Fibroblast of skin of left quadriceps (primary cell): ENCODE measurements at places on chromosomes 5 and 9.
A peak's percentile ranks its signal among the peaks of the same experiment; 100 is the strongest.

DNA sequence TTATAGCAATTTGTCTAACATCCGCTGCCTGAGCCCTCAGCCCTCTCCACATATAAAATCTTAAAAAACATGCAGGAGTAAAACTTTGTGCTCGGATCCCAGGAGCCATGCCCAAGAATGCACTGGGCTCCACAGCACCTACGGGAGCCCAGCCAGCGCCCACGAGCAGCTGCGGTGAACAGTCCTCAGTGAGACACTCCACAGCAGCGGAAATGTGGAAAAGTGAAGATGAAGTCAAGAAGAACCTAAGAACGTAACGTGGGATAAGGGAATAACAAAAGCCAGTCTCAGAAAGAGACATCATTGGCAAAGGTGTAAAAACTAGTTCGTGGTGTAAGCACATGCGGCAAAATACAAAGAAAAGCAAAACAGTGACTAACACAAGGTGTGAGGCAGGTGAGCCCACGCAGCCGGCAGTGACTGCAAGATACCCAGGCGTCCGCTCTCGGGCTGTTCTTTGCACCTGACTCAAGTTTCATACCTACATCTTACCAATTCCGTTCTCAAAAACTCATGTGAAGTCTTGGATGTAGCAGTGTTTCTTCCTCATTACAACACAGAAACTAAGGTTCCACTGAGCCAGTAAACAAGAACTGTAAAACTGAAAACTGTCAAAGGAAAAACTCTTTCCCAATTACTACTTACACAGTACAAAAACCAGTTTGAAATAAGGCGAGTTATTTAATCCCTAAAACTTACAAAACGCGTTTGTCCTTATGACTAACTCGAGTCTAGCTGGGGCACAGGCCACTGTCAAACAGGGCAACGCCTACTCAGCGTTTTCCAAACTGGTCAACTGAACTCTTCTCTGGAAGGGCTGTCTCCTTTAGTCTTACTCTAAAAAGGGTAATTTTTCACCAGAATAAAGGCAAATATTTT is 1.7 kb downstream of the CAMSAP1 start:
- no peak for DNase-seq

DNA sequence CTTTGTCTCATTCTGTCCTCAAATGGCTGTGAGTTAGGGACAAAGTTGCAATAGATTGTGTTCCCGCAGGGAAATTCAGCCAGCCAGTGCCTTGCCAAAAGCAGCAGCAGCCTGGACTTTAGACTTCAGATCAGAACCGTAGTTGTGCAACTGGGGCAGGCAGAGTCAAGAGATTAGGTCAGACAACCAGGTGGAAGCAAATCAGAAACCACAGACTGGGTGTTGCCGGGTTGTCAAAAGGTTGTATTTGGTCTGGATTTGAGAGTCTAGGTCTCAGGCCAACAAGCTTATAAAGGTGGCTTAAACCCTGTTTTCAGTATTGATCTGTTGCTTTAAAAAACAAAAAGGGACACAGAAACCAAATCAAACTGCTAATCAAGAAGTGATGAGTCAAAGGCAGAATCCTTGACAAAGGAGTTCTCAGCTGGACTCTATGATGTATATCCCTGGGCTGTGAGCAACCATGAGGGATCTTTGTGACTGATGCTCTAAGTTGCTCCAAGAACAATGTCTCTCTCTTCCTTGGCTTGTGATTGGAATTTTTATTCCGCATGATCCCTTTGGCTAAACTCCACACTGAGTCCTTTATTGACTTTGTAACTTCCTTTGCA is 20.9 kb downstream of the RFK start:
- DNase-seq = peak; percentile 25

DNA sequence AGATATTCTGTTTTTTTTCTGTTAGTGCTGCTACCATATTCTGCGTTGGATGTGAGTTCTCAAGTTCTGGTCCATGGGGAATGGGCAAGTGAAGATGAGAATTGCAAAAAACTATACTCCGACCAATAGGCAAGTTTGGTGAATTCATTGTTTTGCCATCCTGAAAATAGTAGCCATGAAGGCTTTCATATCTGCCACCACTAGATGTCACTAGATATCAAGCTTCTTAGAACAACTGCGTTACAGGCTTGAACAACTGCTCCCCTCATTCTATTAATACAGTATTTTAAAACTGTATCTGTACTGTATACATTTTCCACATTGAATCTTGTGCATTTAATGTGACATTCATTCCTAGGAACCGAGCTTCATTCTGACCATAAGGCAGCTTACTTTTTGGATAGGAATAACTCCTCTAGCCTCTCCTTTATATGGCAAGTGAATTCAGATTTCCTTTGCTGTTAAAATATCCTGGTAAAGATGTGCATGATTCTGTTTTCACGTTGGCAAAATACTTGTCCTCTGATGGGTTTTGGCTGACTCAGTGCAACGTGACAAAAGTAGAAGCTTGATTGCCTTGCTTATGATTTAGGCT is 163.6 kb downstream of the SREK1 start:
- peak; percentile 34 for DNase-seq

DNA sequence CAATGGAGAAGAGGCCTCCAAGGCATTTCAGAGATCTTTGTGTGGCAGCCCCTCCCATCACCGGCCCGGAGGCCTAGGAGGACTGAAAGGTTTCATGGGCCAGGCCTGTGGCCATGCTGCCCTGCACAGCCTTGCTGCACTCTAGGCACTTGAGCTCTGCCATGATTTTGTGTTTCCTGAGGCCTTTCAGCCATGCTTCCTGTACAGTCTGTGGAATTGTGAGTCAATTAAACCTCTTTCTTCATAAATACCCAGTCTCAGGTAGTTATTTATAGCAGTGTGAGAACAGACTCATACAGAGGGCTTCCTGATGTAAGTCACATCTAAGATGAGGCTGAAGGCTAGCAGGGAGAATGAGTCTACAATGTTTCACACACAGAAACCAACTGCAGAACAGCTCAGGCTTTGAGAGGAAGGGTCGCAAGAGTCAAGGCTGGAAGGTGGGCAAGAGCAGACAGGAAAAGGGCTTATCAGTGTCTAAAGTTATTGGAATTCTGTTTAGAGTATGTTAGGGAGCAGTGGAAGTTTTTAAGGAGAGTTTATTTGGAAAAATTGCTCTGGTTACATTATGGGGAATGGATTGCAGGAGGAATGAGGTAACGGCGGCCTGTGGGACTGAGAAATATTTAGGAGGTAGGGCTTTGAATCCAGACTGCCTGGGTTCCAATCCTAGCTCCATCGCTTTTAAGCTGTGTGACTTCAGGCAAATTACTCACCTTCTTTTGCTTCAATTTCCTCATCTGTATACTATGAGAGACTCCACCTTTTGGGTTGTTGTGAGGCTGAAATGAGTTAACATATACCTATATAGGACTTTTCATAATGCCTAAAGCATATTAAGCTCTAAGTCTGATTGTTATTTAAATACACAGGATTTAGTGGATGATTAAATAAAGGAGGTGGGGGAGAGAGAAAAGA is 291.2 kb downstream of the CWC27 start:
- no peak for DNase-seq

- DNase-seq = no peak
Measured at GRCh38 chr9:125663127-125663526, 43.9 kb downstream of the MAPKAP1 start.
